Thymus (tissue), 14 donors: ENCODE measurements at places on chromosomes 12 and 14. TPM values are rescaled to one million over a fixed set of nuclear protein-coding genes. Genes with fewer than 3 reads are reported as not detected.

DNA sequence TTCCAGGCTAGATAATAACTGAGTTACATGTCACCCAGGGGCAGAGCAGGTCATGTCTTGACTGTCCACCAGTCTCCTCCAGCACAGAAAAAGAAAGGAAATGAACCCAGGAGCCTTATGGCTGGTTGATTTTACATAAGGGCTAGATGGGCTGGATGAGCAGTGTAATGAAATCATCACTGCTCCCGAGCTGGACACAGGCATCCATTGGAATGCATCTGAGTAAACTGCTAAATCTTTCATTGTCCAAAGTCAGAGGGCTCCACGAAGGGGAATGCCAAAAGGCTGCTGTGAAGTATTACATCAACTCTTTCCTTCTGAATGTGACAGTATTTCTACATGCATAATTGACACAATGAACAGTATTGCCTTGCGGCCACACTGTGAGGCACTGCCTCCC, 30.1 kb upstream of the TSPAN11 start:
- no peak for DNase-seq

GRCh38 chr12:118606690-118607089, 230.3 kb downstream of the SUDS3 start:
- DNase-seq, result no peak

SDR9C7 gene
- 2.3 TPM for polyA plus RNA-seq

- DNase-seq, result no peak
Measured at GRCh38 chr12:89924191-89924590, 215.6 kb upstream of the ATP2B1 start.

BCL2L14 gene
- polyA plus RNA-seq, result 3.0 TPM
